AG04450 (cell line): ENCODE measurements at places on chromosomes 3 and 15. TPM values are rescaled to one million over a fixed set of nuclear protein-coding genes. Genes with fewer than 3 reads are reported as not detected.

- DNase-seq: no peak
These were observed 28.6 kb upstream of the KBTBD12 start for GRCh38 chr3:127886231-127886955.

DNA sequence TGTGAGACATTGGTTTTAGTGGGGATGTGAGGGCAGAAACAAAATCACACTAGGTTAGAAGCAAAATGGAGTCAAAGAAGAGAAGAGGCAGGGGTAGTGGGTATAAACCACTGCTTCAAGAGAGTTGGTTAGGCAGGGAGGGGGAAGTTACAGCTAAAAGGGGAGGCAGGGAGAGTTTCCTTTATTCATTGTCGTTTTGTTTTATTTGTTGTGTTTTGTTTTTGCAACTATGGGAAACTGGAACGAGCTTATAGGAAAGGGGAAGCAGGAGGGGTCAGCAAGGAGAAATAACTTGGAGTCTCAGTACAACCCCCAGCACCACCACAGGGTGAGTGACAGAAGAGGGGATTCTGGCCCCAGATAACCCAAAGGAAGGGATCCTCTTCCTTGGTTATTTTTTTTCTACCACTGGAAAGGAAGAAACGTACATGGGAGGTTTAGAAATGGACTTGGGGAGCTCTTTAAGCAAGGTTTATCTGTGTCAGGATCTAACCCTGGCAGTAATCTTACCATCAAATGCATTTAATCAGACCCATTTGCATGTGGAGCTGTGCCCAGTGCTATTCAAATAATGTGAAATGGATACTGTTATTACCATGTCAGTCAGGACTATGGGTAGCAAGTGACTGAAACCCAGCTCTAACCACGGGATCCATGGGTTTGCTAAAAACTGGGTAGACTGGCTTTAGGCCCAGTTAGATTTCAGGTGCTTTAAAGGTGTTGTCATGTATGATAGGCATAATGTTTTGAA is 68.7 kb downstream of the CCNL1 start:
- DNase-seq: no peak

GRCh38 chr3:53190659-53191058 is 29.6 kb downstream of the PRKCD start:
- DNase-seq: no peak

GRCh38 chr3:188943591-188943990 is 228.2 kb upstream of the TPRG1 start:
- DNase-seq: no peak

- DNase-seq: peak; percentile 3
These were observed 9.7 kb downstream of the PLA2G4D start for GRCh38 chr15:42084465-42085235.

GRCh38 chr15:84893607-84894006 is 9.1 kb downstream of the SLC28A1 start:
- no peak for DNase-seq

DNA sequence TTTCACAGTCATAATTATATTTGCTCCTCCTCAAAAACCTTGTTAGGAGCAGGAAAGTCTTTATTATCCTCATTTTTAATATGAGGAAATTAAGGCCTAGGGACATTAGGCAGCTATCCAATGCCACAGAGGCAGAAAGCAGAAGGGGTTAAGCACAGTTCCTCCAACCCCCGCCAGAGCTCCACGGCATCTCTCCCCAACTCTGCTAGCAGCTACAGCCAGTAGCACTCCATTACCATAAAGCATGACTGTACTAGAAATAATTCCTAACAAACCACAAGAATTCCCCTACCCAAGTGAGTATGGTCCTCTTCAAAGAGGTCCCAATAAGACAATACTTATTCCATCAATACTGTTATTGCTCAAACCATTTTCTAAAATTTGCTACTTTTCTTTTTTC is 9.8 kb downstream of the HEG1 start:
- DNase-seq: no peak

DNA sequence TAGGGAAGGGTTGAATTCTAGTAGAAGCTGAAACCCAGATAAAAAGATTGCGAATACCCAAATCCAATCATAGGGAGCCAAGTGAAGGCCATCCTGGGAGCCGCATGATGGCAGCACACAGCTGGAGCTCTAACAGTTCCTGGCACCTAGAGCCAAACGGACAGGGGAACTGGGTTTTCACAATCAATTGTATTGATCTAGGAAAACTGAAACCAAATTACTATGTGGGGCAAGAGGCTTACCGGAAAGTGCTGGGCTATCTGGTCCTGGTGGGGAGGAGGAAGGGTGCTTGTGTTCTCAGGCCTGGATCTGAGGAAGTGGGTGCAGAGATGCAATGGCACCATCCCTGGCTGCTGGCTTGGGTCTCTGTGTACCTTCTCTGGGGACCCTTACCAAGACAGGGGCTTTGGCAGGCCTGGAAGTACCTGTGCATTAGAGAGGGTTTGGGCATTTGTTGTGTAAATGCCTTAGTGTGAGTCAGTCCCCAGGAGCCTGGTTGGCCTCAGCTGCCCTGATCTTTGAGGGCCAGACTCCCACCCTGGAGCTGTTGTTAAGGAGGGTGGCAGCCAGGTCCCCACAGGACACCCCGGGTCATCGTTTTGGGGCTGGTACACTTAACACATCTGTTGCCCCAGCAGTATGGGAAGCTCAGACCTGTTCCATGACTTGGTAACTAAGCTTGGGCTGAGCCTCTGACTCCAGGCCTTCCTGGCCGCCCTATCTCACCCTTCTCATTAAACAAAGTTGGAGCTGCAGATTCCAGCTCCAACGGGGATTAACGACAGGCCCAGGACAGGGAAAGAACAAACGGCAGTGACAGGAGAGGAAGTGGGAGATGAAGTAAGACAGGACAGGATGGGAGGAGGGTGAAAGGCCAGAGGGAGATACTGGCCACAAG is 8.9 kb upstream of the FURIN start:
- DNase-seq: no peak

DNA sequence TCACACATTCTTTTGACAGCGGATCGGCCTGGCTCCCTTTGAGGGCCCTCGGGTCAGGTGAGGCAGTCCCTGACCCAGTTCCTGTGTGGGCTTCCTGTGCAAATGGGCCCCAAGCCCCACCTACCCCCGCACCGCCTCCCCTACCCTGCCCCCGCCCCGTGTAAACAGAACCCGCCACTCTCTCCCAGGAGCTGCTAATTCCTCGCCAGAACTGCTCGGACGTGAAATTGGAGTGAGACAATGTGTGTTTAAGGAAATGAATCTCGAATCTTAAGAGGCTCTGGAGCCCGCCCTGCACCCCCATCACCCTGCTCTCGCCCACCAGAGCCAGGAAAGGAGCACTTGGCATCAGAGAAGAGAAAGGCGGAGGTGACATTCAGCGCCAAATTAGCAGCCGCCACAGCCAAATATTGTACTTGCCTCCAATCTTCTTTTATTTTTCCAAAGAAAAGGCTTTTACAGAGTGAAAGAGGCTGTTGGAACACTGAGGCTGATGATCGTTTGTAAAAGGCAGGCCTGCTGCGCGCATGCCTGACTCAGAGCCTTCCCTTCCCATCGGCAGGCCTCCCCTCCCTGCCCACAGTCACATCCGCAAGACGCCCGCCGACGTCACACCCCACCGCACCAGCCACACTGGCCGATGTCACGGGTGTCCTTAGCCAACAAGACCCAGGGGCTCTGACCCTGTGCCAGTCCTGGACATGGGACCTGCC is 53.1 kb downstream of the CACNA2D2 start:
- DNase-seq: no peak

DNA sequence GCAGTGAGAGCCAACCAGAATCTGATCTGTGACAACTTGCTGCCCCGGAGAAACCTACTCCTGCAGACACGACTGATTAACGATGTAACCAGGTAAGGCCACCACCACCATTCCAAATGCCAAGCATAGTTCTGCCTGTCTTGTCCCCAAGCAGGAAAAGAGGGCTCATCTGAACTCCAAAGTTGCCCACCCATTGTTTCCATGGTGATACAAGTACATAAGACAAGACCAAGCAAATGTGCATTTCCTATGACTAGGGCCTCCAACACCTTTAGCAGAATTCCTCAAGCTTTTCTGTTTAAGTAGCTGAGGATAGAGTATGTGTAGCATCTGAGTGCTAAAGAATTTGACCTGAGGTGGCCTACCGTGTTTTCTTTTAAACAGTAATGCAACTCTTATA is 290.7 kb downstream of the RYR3 start:
- DNase-seq: no peak

DNA sequence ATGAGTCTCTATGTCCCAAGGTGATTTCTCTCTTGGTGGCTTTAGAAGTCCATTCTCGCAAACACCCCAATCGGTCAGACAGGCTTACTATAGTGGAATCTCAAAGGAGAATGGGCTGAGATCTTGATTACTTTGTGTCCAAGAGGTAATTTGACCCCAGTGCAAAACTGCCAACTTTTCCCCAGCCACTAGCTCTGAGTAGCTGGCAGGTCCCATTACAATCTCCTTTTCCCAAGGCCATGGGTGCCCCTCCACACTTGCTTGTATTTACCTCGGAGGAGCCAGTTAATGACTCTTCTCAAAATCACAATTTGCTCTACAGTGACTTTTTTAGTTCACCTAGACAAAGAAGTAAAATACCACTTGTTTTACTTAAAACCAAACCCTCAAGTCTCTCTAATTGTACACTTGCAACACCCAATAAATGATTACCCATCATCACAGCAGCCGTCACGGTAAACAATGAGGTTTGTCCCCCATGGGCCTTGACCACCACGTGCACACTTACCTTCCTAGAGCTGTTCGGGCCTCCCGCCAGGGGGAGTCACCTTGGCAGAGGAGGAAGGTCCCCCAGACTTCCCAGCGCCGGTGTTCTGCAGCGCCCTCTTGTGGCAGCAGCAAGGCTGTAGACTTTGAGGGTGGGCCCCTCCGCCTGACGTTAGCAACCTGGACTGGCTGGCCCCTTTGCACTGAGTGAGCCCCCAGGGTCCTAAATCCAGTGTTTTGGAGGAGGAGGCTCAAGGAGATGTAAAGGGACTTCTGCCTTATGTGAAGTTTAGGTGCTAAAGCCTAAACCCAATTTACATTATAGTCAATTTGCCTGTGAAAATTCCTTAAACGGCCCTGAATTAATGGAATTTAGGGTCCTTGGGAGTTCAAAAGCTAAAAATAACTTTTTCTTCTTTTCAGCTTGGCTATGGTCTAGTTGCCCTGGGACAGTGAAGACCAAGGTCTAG is 18.7 kb upstream of the HDAC11 start:
- no peak for DNase-seq

DNA sequence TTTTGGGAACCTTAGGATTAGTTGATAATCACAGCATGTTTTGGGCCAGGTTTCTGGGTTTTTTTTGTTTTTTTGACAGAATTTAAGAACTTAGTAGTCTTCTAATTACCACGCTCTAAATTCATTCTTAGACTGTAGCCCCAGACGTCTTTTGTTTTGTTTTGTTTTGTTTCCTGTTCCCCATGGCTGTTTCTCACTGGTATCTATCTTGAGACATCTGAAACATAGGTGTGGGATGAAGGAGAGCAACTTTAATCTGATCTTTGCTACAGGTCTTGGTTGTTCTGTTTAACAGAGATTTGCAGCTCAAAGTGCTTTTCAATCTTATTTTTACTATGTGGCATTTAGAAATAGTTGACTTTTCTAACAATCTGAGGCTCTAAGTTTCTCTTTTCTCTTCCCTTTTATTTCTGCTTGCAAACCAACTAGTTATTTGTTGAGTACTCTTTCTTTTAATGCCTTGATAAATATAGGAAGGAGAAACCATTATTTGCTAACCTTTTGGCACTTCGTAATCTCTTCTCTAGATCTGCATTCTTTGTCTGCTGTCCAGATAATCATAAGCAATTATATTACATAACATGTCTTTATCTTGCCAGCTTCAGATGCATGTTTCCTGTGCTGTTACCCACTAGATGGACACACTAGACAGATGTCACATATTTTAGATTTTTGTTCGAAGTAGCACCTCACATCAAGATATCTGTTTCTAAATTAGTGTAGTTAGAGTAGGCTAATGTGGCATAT is 40.9 kb downstream of the FBXL2 start:
- DNase-seq: no peak

DNA sequence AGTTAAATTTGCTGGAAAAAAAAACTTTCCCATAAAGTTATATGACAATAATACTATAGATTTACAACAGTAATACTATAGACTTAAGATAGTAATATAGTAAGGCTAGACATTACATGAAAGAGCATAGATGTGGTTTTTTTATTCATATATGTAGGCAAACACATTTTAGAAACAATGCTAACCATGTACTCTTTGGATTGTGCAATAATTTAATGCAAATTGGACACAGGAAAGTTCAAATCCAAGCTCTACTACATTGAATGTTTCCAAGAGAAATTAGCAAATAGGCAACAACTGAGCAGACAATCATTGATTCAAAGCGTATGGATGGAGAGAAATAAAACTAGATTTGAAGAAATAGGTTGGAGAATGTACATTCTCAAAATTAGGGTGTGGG is 469.2 kb downstream of the CNTN3 start:
- DNase-seq: no peak

DNA sequence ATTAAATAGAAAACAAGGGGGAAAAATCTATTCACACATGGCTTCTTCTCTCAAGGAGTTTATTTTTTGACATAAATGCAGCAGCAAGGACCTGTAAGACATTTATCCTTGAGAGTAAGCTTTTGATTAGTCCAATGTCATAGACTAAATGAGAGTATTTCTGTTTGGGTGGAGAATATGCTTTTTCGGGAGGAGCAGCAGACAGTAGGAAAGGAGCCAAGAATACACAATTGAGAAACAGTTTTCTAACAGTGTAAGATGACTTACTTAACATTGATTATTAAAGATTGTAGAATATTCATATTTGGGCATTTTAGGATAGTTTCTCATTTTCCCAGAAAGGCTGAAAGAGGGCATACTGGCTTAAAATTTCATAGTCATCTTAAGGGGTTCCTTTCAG is 65.9 kb upstream of the PAQR5 start:
- DNase-seq: no peak

DNA sequence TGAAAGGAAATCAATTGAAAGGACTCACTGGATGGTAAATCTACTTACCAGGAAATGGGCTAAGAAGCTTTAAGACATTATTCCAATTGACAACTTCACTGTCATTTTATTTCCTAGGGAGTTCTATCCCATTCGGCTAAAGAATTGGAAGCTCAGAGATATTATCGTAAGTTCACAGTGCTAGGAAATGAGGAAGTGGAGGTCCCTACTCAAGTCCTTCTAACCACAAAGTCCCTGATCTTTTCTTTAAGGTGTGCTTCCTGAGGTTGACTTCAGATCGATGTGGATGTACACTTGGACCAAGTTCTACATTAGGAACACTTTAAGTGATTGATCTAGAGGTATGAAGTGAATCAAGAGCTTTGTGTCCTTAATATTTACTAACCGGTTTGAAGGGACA is 63.6 kb downstream of the MDFIC2 start:
- DNase-seq: no peak

- DNase-seq: peak; percentile 53
These were observed 919.3 kb downstream of the TUSC7 start for GRCh38 chr3:117628823-117629291.

DNA sequence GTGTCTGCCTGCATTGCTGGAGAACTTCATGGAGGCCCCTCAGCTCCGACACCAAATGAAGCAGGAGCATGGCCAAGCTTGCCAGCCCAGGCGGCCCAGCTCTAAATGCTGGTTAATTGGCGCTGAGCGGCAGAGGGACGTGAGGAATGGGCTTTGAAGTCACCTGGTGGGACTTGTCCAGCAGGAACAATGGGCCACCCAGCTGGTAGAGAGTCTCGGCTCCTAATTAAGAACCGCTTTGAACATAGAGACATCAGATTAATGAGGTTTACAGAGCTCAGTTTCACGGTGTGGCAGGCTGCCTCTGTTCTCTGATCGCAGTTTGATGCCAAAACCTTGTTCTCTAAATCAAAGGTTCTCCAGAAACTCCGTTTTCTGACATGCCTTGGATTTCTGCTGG is 77.5 kb upstream of the LINGO1 start:
- no peak for DNase-seq

LRRC31 gene
- not detected in 2 replicates for polyA plus RNA-seq

SCN11A gene
- polyA plus RNA-seq: 0.05 TPM in 2 replicates

IP6K1 gene
- 40.4 and 53.5 TPM in 2 replicates for polyA plus RNA-seq
